ENCODE measurements at places on chromosomes 6 and 20.

DNA sequence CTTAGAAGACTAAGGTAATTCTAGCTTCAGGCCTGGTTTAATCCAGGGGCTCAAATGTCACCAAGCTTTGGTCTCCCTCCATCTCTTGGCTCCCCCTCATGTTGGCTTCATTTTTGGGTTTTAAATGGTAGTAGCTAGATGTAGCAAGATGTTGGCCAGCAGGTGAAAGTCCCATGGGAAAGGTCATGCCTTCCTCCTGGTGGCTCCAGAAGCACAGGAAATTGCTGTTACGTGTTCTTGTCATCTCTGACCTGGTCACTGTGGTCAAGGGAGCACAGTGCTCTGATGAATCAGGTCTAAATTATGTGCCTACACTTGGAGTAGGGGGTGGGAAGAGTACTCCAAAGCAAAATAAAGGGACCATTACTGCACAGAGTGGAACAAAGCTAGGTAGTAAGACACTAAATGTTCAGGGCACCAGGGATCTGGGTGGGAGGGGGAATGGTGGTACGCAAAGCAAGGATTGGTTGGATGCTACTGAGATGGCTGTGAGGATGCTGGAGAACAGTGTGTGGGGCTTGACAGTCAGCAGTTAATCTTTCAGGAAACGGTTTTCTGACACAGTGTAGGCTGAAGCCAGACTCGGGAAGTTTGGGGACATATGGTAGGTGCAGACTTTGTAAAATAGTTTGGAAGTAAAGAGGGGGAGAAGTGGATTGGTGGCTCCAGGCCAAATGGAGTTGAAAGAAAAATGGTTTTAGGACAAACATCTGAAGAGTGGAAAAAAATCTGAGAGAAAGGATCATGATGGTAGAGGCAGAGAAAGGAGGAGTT, 30.1 kb downstream of the CDS2 start:
- no peak for DNase-seq

GRCh38 chr20:53850319-53850718, 220.1 kb downstream of the BCAS1 start:
- DNase-seq = no peak

DNA sequence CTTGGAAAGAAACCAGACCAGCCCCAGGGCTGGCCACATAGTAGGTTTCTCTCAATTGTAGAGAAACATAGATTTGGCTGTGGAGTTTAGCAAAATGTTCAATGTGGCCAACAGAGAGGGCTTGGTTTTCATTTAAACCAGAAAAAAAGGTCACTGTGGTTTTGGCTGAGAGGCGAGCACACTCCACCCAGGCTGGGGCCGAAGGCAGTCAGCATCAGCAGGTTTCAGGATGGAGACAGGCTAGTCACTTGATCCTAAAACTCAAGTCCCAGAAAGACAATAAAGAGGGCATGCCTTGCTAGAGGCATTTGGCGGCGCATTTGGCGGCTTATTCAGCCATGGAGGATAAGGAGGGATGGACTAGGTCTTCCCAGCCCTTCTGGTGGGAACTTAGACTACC, 73.1 kb downstream of the PRND start:
- DNase-seq = no peak

DNA sequence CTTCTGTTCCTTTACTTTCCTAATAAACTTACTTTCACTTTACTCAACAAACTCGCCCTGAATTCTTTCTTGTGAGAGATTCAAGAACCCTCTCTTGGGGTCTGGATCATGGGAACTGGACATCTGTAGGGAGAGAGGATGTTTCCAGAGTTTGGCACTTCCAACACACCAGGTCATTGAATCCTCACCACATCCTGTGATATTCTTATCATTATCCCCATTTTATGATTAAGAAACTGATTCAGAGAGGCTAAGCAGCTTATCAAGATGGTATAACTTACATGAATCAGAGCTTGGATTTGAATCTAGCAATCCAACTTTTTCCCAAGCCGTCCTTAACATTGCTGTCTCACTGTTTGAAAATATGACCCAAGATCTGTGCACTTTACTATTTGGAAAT, 15.5 kb downstream of the PPIL6 start:
- no peak for DNase-seq

DNA sequence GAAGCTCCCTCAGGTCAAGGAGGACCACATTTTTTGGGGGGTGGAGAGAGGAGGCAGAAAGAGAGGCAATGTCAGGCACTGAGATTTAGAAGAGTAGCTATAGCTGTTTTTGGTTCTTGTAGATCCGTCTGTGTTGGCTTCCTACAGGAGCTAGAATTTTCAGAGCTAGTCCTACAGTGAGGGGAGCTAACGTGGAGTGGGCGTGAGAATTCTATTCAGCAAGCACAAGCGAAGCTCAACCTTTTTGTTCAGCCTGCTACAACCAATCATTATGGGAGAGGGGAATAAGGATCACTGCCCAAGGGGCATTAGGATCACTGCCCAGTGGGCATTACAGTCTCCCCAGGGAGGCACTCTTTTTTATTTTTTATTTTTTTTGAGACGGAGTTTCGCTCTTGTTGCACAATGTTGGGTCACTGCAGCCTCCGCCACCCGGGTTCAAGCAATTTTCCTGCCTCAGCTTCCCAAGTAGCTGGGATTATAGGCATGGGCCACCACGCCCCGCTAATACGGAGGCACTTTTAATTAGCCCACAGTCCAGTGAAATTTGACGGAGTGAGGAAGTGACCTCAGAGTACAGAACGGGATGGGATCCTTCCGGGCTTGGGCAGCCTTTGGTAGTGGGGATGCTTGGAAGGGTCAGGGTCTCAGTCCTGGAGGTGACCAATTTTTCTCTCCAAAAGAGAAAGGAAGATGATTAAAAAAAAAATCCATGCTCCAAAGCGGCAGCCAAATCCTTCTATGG, 1.1 kb upstream of the PANK2 start:
- DNase-seq = no peak

- no peak for DNase-seq
Observed at GRCh38 chr6:71745525-71745924, 140.8 kb upstream of the RIMS1 start.

GRCh38 chr20:10609276-10609675, 64.5 kb downstream of the JAG1 start:
- no peak for DNase-seq

DNA sequence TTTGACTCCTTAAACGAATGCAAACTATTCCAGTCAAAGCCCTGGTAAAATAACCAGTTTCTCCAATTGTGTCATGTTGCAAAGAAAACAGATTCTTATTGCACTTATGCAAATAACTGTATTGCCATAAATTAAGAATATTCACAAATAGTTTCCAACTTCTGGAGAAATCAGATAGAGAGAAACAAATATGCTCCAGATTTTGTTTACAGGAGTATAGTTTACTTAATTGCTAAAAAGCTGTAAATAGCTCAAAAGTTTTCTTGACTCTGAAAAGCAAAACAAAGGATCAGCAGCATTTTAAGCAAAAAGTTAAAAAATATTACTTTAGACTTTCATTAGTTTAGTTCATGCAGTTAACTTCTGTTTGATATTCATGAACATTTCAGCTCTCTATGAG, 304.2 kb downstream of the PACRG start:
- no peak for DNase-seq

GRCh38 chr6:73388800-73389512, 5.7 kb upstream of the DDX43 start:
- DNase-seq = peak; percentile 57

GRCh38 chr20:10935658-10936402, 262.0 kb upstream of the JAG1 start:
- no peak for DNase-seq

DNA sequence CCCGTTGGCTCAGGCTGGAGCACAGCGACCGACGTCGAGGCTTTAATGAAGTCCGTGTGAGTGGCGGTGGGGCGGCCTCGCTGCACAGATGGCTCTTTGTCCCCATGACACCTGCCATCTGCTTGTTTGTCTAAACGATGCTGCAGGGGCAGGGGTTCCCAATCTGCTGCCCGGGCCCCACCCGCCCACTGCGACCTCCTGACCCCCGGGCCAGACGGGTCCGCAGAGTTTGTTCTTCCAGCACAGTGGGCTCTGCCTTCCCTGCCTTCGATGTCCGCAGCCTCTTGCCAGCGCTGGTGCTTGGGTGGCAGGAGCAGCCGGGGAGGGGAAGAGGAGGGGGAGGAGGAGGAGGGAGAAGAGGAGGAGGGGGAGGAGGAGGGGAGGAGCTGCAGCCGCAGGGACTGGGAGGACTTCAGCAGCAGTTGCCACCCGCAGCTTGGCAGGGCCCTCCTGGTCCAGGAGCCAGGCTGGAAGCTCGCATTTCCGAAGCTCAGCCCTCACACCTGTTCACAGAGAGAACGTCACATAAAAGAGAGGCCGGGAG, 210.0 kb downstream of the DLL1 start:
- peak; percentile 73 for DNase-seq

DNA sequence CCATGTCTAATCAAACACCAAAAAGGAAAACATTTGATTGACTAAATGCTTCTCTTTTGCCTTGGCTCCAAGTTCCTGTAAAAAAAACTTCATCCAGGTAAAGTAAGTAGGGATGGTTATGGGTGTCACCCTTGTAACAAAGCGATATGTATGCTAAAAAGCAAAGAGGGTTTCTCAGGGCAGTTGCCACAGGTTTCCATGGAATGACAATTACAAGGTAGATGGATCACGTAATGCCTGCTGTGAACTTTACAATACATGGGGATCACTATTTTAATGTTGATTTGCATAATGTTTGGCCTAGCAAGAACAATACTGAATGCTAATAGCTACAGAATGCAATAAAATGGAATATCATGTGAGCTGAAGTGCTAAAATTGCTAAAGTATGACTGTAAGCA, 2.9 kb upstream of the BMP2 start:
- DNase-seq = no peak

GRCh38 chr6:142446168-142446567, 144.4 kb downstream of the ADGRG6 start:
- no peak for DNase-seq

DNA sequence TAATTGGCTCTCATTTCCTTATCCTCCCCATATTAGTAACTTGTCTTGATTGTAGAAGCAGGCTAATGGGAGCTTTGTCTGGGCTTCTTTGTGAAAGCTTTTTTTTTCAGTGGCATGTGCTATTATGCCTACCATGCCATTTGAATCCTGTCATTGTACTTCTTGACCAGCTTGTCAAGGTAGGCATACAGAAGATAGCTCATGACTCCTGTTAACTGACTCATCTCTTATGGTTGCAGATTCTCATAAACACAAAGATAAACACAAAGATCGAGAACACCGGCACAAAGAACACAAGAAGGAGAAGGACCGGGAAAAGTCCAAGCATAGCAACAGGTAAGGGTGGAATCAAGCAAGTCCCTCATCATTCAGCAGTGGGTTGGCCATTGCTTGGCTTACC, 32.5 kb downstream of the TOP1 start:
- DNase-seq = no peak

- DNase-seq = no peak
Observed at GRCh38 chr6:33950472-33950881, 146.7 kb upstream of the MLN start.

GRCh38 chr20:11654766-11655165, 262.9 kb upstream of the BTBD3 start:
- no peak for DNase-seq

DNA sequence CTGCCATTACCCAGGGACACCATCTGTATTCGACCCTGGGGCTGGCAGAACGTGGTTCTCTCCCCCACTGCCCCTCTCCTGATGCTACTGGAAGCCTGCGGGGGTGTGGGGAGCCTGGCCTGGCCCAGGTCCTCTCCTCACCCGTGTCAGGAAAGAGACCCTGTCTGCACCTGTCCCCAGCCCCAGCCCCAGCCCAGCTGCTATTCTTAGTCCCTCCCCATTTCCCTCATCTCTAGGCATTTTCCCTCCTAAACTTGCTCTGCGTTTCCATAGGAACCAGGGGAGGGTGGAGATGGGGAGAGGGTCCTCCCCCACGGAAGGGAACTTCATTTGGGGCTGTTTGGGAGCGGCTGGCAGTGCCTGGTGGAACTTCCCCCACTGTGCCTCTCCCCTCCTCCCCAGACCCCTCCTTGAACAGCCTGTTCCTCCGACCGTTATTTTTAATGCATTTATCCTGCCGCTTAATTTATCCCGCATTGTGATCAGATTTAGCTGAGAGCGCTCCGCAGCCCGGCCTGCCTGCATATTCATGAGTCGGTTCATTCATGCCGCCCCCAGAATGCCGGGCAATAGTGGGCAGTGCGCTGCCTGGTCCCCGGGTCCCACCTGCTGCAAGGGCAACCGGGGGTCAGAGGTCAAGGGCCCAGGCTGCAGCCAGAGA, 31.8 kb upstream of the DLGAP4 start:
- peak; percentile 10 for DNase-seq
